Vagina (tissue), 2 donors: ENCODE measurements at places on chromosomes 13 and 19.

DNA sequence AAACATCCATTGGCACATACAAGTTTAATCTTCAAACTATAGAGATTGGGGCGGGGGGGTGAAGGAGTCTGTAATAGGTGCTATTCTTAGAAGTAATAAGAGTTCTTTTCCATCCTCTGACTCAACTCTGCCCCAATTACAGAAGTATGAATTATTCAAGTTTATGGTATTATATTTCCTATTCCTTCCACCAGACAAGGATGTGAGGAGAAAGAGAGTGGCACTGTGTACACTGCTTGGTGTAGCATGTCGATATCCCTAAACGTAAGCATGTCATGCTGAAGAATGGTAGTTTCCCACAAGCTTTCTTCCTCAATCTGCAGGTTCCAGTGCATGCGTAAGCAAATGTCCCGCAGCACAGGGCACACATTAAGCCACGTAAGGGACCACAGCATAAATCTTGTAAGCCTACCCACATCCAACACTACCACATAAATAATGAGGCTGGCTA is 14.1 kb downstream of the BRD4 start:
- DNase-seq: no peak

- no peak for DNase-seq
These were observed 21.0 kb upstream of the ATP12A start for GRCh38 chr13:24659239-24659638.

GRCh38 chr19:48720251-48720612 is 707 bp upstream of the MAMSTR start:
- no peak for DNase-seq

DNA sequence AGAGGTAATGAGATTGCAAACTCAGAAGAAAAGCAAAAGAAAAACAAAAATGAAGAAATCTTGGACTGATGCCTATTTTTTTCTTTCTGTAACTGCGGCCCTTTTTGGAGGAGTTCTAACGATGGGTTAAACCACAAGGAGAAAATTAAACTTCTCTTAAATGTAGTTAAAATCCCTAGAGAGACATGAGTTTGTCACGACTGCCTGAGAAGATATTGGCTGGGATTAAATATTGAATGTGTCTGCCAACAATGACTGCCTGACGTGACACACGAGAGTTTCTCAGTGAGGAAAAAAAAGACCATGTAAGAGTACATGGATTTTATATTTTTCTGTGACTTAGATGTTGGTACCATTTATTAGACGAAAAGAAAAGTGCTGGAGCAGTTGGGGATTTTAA is 1013.4 kb downstream of the PCDH9 start:
- DNase-seq: no peak

DNA sequence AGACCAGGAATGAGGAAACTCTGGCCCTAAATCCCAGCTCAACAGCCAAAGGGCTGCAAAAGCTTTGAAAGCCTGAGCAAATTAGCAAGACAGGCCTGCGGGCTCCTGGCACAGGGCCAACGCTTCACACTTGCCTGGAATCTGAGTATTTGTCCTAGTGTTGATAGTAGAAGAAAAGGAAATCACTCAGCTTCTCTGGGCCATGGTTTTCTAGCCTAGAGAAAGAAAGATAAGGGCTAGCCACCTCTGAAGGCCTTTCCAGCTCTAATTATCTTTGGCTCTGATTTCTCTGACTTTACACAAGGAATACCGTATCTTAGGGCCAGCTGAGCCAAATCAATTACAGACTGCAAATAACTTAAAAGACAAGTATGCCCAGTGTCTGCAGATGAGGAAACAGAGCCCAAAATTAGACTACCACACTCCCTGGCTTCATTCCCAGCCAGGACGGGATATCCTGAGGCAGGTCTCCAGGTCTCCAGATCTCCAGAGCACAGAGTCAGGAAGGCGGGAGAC is 69.6 kb downstream of the STK24 start:
- DNase-seq: no peak

DNA sequence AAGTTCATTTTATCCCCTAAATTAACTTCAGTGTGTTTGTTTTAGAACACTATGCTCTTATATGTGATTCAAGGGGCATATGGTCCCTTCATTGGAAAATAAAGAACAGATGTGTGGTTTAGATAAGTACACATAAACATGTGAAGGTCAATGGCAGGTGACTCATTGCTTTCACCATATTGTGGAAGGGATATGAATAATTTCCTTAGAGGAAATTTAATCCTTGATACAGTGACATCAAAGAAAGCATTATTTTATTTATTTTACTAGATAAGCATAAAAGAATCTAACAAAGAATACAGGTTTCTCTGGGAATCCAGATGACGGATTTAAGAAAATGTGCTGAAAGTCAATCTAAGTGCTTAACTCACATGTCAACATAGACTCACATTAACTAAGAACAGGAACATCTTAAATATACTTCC is 373.5 kb downstream of the KCTD12 start:
- no peak for DNase-seq

- DNase-seq: no peak
These were observed 5.9 kb downstream of the IGLON5 start for GRCh38 chr19:51317376-51317775.

- DNase-seq: no peak
These were observed 8.6 kb downstream of the TLE2 start for GRCh38 chr19:3020321-3020960.

DNA sequence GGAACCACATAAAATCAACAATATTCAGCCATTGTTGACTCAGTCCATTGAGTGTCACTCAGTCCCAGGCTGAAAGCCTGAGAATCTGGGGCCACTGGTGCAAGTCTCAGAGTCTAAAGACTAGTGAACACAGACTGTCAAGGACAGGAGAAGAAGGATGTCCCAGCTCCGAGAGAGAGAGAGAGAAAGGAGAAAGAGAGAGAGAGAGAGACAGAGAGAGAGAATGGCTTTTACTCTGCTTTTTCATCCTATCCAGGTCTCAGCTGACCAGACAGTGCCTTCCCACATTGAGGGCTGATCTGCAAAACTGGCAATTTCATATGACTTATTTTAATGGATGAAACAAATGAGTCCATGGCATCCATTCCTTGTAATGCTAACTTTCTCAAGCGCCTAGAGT is 984.1 kb downstream of the UQCRFS1 start:
- no peak for DNase-seq

GRCh38 chr13:21894091-21894490 is 223.2 kb downstream of the FGF9 start:
- DNase-seq: no peak

DNA sequence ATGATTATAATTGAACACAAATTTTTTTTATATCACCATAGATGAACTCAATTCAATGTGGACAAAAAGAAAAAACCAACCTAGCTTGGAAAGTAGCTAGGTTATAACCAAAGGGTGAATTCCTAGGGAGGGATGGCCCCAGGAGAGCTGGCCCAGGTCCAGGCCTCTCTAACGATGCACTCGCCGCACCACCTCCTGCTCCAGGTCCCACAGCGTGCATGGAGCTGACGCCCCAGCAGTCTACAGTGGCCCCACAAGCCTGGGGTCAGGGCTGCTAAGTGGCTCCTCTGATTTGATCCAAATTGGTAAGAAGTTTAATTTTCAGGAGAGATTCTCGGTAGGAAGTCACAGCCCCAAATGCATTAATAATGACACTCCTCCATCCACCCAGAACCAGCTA is 48.8 kb downstream of the TSHZ3 start:
- DNase-seq: no peak

- no peak for DNase-seq
These were observed 104.8 kb downstream of the WDFY2 start for GRCh38 chr13:51688937-51689662.

- no peak for DNase-seq
These were observed 6.7 kb upstream of the PLIN4 start for GRCh38 chr19:4524808-4525562.

DNA sequence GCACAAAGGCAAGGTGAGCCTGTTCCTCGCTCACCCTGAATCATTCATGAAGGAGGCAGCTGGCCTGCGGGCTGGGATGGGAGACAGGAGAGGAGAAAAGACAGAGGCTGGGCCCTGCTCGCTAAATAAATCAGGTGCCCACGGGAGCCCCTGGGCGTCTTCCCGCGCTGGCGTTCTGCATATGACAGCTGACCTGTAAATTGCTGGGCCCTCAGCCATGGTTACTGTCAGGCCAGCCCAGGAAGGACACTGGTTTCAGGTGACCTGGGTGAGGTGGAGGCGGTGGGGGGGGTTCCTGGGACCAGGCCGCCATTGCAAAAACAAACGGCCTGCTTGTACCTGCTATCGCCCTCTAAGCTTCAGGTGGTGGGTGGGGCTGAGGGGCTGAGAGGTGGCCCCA is 3.4 kb upstream of the PTBP1 start:
- no peak for DNase-seq

GRCh38 chr13:112443995-112444311 is 67.8 kb downstream of the SPACA7 start:
- DNase-seq: no peak

DNA sequence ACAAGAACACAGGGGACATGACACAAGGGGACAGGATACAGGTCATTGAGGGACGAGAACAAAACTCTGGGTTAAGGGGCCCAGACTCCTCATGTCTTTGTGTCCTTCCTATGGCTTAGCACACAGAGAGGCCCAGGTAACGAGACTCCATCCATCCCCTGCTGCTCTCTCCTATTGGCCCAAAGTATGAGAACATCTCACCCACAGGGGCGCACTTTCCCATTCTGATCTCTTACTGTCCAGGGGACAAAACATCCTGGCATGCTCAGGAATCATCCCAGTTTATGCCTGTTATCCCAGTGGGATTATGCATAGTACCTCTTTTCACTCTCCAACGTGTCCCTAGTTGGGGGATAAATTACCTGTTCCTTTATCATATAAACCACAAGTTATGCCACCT is 19.2 kb downstream of the C13orf42 start:
- no peak for DNase-seq

DNA sequence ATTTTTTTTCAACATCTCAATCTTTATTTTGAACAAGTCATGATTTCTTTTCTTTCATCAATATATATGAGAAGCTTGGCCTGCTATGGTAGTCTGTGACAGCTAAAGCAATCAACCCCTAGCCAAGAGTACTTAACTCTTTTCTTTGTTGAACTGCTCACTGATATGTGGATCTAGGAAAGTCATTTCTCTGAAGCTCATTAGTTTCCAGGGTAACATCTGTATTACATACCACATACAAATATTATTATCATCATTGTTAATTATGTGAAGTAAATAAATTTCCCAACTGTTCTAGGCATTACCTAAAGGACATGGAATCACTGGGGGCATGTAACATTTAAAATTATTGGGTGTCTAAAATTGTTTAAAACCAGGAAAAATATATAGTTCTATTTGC is 267.3 kb downstream of the DCT start:
- DNase-seq: no peak

DNA sequence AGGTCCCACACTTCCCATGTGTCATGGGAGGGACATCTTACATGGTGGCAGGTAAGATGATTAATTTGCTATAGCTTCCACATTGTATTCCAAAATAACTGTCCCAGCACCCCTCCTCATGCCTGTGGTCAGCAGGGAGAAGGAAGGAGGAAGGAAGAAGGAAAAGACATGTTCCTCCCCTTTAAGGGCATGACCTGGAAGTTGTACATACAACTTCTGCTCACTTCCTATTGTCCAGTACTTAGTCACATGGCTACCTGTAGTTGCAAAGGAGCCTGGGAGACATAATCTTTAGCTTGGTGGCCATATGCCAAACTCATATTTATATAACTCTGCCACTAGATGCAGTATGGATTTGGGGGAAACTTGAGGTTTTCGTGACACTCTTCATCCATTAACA is 17.6 kb upstream of the CASP14 start:
- DNase-seq: no peak

DNA sequence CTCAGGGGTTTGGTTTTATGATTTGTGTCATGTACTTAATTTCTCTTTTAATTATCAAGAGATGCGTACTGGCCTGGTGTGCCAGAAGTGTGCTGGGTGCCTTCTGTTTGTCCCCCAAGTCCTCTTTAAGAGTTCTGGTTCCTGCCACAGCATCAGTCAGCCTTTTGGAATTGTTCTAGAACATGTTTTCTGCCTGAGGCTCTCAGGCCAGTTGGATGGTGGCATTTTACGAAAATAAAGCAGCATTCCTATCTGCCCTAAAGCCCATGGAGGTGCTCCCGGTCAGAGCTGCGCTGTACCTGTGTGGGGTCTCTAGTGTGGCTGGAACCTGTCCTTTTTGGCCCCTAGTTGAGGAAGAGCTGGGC is 54.1 kb downstream of the TSSK6 start:
- no peak for DNase-seq

DNA sequence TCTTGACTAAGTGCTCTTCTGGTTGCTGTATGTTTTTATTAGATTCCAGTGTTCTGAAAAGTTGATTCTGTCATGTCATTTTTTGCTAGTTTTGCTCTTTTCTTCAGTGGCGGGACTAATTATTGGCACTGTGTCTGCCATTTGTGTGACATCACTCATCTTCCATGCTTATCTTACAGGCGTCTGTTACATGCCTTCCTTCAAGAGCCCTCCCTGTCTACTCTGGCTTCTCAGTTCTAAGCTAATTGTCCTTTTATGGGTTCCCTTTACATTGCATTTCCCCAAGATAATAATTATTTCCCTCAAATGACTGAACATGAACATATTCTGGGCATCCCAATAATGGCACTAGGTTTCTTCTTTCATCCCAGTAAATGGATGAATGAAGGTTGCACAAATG is 459.1 kb downstream of the DCT start:
- DNase-seq: no peak

GRCh38 chr19:47056411-47056810 is 8.0 kb upstream of the TMEM160 start:
- no peak for DNase-seq

DNA sequence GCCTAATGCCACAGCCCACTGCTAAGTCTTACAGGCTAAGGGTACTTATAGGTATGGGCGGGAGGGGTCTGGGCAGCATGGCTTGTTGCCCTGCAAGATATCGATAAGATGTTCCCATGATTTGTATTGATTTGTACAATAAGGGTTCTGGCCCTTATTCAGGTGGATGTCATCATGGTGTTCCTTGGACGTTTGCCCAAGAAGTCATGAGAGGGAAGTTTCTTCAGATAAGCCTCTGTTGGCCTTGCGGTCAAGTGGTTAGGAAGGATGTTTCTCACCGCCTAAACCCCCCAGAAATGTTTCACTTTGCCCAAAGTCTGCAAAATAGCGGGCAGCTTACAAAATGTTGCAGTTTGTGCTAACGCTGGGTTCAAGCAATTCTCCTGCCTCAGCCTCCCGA is 7.3 kb downstream of the PARP4 start:
- no peak for DNase-seq

DNA sequence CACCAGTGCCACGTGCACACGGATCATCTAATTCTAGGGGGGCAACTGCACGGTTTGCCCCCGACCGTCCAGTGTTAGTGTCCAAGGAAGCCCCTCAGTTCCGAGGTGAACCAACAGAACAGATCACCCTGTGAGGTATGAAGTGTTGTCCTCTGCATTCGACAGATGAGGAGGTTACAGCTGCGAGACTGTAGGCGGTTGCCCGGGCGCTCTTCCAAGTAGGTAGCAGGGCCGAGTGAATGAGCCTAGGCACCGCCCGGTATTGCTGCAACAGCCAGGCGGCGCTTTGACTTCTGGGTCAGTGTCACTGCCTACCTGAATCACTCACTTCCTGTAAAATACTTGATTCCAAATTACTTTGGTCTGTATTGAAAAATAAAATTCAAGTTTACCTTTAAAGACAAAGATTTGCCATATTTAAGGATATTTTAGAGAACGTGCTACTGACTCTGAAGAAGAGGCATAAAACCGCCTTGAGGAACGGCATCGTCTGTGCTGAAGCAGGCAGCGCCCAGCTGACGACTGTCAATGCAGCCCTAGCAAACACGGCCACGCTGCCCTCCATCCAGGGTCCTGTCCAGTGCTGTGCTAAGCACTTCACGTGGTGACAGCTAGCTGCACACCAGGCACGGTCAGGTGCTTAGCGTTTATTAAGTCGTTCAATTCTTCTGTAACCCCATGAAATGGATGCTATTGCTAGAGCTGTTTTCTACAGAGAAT is 19.3 kb upstream of the RASA3 start:
- DNase-seq: no peak
